AG09319 (cell line): ENCODE measurements at places on chromosomes 12 and 14.

GRCh38 chr14:35355981-35356841, 48.3 kb downstream of the NFKBIA start:
- DNase-seq: no peak

DNA sequence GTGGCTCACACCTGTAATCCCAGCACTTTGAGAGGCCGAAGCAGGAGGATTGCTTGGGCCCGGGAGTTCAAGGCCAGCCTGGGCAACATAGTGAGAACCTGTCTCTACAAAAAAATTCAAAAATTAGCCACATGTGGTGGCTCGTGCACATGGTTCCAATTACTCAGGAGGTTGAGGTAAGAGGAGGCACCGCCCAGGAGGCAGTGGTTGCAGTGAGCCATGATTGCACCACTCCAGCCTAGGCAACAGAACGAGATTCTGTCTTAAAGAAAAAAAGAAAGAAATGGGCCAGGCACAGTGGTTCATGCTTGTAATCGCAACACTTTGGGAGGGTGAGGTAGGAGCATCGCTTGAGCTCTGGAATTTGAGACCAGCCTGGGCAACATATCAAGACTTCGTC, 33.5 kb downstream of the MAP1LC3B2 start:
- peak; percentile 75 for DNase-seq

DNA sequence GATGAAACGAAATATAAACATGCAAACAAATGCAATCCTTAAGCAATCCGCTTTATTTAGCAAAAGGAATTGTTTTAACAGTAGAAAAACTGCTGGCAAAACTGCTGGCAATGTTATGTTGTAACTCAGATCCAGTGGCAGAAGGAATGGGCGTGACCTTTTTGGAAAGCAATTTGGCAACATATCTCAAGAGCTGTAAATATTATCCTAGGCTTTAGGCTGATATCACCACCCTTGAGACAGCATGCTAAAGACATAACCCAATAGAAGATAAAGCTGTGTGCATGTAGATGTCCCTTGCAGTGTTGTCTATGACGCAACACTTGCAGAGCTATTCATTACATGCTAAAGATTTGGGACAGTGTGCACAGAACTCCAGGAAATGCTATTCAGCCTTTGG, 138.5 kb downstream of the DICER1 start:
- DNase-seq: peak; percentile 23

GRCh38 chr14:31388687-31389413, 31.5 kb downstream of the HEATR5A start:
- no peak for DNase-seq

- no peak for DNase-seq
Measured at GRCh38 chr12:4813741-4814140, 93.5 kb downstream of the GALNT8 start.

- DNase-seq: no peak
Measured at GRCh38 chr14:96274122-96274521, 18.1 kb downstream of the BDKRB1 start.

DNA sequence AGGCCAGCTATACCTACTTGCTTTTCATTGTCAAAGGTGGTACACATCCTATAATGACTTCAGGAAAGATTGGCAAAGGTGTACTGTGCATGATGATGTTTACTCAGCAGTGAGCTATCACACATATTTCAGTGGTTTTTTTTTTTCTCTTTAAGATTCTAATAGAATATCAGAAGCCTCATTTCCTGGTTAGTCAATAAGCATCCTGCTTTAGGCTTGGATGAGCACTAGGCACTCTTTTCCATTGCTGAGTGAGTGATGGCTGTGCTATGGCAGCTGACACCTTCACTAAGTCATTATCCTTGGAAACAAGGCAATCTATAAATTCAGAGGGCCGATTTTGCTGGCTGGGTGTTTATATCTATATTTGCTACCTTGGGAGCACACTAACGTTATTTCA, 161.1 kb upstream of the RASSF8 start:
- DNase-seq: no peak

- no peak for DNase-seq
Measured at GRCh38 chr14:103543721-103544387, 14.9 kb downstream of the TRMT61A start.

DNA sequence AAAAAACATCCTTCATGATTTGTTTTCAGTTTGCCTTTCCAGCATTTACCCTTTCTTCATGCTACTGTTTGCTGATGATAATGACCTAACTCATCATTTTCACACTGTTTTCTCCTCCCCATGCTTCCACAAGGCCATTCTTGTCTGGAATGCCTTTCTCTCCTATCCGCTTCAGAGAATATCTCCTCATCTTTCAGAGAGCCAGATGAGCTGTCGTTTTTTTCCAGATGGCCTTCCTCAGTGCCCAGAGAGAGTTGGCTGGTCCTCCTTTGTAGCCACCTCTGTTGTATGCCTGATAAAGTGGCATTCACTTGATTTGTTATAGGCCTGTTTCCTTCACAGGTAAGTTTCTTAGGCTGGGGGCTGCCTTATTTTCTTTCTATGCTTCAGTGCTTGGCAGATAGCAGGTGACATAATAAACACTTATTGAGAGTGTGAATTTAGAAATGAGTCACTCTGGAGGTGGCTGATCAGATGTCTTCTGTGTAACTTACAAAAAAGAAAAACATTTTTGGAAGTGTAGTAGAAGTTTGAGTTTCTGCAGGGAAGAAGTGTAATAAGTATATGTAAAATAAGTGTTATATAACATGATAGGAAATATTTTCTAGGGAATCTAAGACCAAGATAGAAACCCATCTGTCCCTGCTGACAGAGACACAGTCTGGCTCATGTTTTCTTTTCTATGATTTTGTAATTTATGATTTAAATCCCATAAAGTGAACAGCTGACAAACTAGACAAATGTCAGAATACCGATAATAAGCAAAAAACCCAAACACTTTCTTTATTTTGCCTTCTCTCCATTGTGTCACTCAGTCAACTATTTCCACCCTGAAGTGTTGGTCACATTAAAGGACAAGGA, 174.5 kb downstream of the DACT1 start:
- no peak for DNase-seq

DNA sequence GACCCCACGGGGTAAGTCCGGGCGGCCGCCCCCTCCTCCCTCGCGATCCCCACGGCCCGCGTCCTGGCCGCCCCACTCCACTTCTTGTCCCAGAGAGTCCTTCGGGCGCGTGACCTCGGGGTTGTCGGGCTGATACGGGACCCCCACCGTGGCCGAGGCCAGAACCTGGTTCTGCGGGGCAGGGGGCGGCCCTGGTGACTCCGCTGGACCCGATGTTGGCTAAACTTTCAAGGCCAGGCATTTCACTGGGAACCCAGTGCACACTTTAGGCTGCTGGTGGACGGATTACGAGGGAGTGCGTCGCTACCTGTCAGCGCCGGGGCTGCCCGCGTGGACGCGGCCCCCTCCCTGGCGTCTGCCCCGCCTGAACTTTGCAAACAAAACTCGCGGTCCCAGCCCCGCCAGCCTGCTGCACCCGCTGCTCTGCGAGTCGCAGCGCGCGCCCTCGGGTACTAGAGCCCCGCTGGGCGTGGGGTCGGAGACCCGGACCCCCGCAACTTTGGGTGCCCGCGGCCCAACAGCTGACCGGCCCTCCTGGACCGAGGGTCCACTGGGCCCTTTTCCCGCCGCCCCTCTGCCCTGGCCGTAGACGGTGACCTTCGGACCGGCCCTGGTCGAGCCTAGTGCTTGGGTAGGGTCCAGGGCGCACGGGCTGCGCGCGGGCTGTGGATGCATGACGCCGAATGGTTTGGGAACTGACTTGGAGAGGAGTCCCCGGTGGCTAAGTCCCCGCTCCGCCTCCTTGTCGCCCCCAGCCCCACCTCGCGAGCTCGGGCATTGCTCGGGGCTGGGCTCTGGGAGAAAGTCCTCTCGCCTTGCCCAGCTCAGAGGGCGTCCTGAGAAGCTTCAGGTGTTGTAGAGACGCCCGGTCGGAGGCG, 624 bp downstream of the RIN3 start:
- DNase-seq: no peak

DNA sequence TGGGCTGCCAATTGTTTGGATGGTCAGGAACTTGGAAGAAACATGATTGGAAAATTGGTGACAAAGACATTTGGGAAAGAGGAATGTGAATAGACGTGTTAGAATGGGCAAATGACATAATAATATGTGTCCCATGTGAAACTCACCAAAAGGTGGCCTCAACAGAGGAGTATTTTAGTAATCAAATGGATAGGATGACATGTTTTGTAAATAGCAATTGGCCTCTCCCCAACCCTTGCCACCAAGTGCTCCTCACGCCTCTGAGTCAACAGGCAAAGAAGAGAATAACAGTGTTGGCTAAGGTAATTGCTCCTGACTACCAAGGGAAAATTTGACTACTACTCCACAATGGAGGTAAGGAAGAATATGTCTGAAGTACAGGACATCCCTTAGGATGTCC, 81.4 kb downstream of the ATXN7L3B start:
- no peak for DNase-seq

DNA sequence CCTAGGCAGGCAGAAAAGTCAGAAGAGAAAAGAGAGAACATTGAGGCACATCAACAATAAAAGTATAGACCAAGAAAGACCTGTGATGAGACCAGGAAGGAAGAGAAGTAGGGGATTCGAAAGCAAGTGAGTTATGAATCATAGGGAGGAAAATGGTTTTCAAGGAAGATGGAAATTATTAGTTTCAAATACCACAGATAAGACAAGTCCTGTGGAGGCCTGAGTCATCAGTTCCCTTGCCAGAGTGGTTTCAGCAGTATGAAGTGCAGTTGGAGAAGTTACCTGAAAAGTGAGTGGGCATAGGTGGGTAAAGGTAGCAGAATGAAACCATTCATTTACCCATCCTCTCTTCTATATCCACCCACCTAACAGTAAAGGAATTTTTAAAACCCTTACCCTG, 25.2 kb upstream of the TSPAN8 start:
- no peak for DNase-seq
